DMS153 (cell line): ENCODE measurements at places on chromosomes 6 and 20.

GRCh38 chr6:34573567-34574183, 17.5 kb upstream of the SPDEF start:
- DNase-seq, result no peak

GRCh38 chr6:114634016-114634415, 291.2 kb upstream of the HS3ST5 start:
- DNase-seq, result no peak

DNA sequence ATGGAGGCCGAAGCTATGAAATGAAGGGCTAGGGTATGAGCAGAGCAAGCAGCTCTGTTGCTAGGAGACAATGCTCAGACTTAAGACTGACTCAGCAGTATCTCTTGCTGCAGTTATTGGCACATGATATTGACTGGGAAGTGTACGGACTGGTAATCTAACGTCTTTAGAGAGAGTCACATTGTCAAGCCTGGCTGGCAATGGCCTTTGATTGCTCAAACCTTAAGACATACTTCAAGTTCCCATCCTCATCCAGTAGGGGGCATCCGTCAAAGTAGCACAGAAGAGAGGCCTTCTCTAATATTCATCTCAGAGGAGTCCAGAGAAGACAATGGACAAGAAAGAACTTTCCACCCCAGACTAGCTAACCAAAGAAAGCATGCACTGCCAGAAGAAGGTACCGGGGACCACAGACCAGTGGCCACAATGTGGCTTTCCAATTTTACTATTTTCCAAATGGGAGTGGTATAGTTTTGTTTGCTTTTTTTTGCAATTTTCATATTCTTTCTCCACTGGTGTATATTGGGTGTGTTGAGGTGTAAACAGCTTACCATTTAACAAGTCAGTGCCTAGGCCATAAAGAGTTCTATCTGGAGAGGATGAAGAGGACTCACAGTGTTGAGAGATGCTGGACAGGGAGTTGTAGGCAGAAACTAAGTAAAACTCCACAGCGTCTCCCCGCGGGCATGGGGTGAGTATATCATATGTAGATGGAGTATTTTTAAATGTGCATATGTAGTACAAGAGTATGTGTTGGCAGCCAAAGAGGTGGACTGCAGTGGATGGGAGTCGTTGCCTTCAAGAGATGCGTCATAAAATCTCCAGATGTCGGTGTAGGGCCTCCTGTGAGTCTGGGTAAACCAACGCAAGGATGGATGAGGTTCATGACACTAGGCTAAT, 36.7 kb downstream of the LRFN2 start:
- DNase-seq, result no peak

- DNase-seq, result no peak
Measured at GRCh38 chr6:166228839-166229528, 61.3 kb upstream of the TBXT start.

DNA sequence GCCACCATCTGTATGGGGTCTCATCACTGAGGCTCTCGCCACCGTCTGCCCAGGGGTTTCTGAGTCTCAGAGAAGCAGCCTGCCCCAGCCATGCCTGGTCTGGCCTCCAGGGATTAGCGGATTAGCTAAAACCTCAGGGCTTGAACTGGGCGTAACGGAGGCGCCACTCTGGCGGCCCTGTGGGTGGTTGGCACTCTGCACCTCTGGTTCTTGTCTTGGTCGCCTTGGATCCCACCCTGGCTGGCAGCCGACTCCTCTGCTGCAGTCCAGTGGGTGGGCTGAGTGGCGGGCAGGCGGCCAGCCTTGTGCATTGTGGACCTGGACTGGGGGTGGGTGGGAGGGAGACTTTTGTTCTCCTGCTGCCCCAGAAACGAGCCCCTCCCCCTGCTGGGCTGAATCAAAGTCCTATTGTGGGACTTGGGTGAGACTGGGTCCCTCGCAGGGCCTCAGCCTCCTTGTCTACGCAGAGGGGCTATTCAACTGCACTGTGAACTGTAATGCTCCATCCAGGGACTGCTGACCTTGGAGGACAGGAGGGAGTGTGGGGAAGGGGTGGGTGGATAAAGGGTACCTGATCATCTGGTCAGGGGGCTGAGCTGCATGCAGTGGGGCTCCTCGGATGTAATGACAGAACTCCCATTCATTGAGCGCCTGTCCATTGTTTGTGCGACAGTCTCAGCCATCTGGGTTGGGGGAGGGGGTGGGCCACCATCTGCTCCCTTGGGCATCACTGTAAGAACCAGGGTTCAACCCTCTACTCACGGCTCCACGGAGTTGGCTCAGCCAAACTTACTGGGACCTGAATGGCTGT, 23.9 kb downstream of the SUN5 start:
- no peak for DNase-seq

DNA sequence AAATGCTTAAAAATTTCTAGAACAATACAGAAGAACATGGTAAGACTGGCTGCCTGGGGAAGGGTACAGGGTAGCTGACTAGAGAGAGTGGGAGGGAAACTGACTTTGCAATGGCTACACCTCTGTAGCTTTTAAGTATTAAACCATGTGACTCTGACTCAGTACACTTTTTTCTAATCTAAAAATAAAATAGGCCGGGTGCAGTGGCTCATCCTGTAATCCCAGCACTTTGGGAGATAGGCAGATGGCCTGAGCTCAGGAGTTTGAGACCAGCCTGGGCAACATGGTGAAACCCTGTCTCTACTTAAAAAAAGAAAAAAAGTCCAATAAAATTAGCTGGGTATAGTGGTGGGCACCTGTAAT, 18.5 kb downstream of the ATP9A start:
- no peak for DNase-seq

- no peak for DNase-seq
Measured at GRCh38 chr20:25283221-25283951, 35.5 kb downstream of the PYGB start.

DNA sequence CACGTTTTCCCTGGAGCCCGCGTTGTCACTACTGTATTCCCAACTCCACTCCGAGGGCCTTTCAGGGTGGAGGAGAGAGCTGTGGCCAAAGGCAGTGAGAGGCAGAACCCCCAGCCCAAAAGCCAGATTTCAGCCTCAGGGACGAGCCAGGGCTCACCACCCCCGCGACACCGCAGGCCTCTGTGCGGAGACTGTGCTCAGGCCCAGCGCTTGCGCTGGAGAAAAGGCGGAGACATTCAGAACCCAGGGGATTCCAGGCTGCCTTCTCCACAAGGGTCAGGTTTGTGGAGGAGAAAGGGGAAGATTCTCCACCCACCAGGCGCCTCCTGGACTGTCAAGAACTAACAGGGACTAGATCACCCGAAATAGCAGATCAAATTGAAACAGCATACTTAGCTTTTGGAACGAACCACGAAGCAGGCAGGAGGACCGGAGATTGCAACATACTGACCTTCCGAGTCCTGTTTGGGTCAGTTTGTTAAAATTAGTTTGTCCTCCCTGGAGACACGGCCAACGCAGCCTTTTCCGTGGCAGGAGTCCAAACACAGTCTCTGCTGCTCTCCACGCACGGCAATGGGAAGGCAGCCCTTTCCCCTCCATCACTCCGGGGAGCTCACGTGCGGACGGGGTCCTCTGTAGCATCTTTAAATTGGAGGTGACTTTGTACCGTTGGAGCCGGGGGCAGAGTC, 14.4 kb downstream of the DLL1 start:
- DNase-seq, result no peak
